IMR-90 (cell line): ENCODE measurements at places on chromosomes 2 and 18.

GRCh38 chr2:215435870-215436704 lies at the start of gene FN1:
TSS of gene FN1 (minus strand) at chr2:215436068. CDS start at chr2:215435802, 266 bp downstream.
- DNase-seq = peak; percentile 98

GRCh38 chr2:222900354-222900753 lies 39.5 kb downstream of the ACSL3 start:
- peak; percentile 91 for DNase-seq

DNA sequence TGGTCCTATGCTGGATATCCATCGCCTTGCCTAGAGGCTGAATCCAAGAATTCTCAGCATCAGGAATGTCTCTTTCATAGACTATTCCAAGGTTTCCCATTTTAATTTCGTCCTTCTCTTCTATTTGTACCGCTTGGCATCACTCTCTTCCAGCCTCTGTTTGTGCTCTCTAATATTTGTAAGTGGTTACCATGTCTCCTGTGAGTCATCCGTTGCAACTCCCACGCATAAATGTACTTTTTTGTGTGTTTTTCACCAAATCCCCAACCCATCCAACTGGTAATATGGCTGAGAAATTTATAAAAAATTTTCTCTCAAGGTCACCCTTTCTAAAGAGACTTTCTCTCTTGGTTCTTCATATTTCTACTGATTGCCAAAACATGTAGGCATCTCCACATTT lies 21.8 kb downstream of the COLEC12 start:
- DNase-seq = peak; percentile 76

GRCh38 chr18:65329010-65329409 lies 421.8 kb upstream of the CDH7 start:
- DNase-seq = no peak

DNA sequence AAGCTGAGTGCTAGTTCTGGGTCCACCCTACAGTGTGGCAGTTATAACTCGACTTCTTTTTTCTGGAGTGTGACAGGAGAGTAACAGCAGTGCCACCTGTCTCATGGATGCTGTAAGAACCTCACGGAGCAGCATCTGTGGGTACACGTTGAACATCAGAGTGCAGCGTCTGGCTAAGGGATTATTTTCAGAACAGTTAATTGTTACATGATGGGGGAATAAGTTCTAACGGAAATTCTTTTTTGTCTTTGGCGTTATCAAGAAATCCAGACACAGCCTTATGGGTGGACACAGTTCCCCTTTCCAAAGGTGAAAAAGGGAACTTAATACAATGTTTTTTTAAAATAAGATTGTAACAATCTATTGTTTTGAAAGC lies 28.3 kb upstream of the TOGARAM2 start:
- DNase-seq = no peak
